MCF 10A (cell line): ENCODE measurements at places on chromosomes 11 and 22. TPM values are rescaled to one million over a fixed set of nuclear protein-coding genes. Genes with fewer than 3 reads are reported as not detected.

Gene NDUFV1
- 158 and 223 TPM in 2 replicates for total RNA-seq

Gene KLHL35
- total RNA-seq = not detected in 2 replicates

Gene PHF21B
- 0.66 and 0.75 TPM in 2 replicates for total RNA-seq

Gene DPP3
- total RNA-seq = 34.4 and 40.9 TPM in 2 replicates

Gene NCF4
- not detected in 2 replicates for total RNA-seq

Gene TUB
- total RNA-seq = 1.4 and 1.8 TPM in 2 replicates

Gene KRTAP5-8
- total RNA-seq = not detected in 2 replicates

Gene MAP6
- total RNA-seq = not detected in 2 replicates

Gene FIBP
- total RNA-seq = 79.8 and 80.8 TPM in 2 replicates

Gene OR8G5
- total RNA-seq = not detected in 2 replicates
